ENCODE measurements at places on chromosomes 13 and 19.

GRCh38 chr13:35219021-35219420 is 257.5 kb downstream of the MAB21L1 start:
- no peak for DNase-seq

DNA sequence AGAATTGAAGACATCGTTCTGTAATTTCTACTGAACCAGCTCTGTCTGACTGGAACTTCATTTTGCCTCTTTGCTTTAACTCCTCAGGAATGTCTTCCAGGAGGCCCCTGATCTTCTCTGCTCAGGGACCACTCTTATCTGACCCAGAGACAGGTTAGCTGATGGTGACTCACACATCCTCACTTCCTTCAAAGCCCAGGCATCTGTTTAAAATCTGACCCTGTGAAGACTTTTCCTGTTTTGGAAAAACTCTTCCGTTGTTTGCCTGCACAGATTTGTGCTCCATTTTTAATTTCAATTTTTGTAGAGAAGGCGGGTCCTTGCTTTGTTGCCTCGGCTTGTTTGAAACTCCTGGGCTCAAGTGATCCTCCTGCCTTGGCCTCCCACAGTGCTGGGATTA is 1.6 kb downstream of the ARL11 start:
- no peak for DNase-seq

DNA sequence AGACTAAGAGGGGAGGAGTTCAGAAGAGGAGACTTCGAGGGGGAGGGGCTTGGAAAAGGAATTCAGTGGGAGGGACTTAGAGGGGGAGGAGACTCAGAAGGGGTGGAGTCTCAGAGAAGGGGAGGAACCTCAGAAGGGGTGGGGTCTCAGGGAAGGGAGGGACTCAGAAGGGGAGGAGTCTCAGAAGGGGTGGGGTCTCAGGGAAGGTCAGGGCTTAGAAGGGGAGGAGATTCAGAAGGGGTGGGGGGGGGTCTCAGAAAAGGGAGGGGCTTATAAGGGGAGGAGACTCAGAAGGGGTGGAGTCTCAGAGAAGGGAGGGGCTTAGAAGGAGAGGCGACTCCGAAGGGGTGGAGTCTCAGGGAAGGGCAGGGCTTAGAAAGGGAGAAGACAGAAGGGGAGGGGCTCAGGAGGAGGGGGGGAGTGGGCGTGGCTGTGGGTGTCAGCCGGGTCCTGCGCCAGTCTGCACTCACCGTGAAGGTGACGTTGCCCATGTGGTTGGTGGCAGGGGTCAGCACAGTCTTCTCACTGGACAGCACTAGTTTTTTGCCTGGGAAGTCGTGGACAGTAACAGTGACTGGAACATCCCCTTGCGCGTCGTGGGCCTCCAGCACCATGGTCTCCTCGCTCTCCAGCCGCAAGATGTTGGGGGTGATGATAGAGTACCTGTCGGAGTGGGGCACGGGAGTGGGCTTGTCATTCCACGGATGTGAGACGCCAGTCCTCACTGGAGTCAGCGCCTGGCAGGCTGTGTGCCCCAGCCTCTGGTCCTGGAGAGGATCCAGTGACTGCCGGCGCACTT is 1.5 kb downstream of the C3 start:
- no peak for DNase-seq

GRCh38 chr19:13621413-13621812 is 115.1 kb upstream of the CACNA1A start:
- DNase-seq = peak; percentile 33

GRCh38 chr13:66879988-66880387 is 350.1 kb downstream of the PCDH9 start:
- DNase-seq = no peak

- no peak for DNase-seq
Observed at GRCh38 chr19:45883881-45884681, 1.9 kb downstream of the IRF2BP1 start.

DNA sequence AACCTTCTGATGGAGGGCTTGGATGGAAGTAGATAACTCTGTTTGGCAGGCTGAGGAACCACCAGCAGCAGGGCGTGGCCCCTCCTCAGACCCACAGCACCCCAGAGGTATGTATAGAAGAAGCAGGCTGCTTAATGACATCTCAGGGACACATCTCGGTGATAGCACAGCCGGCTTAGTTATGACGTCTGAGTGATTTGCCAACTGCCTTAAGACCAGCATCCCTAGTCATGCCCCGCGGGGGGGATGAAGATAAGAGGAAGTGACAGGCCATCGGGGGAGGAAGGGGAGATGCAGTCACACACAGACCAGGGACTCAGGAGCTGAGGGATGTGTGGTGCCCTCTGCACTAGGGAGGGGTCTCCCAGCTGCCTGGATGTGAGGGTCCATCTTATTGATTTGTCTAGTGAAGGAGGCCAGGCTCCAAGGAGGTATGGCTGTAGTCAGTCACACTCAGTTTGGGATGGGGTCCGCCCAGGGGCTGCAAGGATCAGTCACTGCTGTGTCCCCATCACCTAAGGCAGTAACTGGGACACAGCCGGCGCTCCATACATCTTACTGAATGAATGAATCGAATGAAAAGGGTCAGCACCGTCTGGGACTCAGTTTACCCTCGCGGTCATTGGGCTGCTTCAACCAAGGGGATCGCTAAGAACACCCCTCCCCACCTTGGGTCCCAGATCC is 19.2 kb upstream of the ERCC1 start:
- DNase-seq = no peak

- DNase-seq = no peak
Observed at GRCh38 chr19:41479757-41480191, 36.8 kb downstream of the ERICH4 start.

GRCh38 chr13:79810018-79810417 is 329.1 kb downstream of the NDFIP2 start:
- DNase-seq = no peak

- DNase-seq = no peak
Observed at GRCh38 chr13:73201626-73202025, 142.8 kb downstream of the KLF5 start.

DNA sequence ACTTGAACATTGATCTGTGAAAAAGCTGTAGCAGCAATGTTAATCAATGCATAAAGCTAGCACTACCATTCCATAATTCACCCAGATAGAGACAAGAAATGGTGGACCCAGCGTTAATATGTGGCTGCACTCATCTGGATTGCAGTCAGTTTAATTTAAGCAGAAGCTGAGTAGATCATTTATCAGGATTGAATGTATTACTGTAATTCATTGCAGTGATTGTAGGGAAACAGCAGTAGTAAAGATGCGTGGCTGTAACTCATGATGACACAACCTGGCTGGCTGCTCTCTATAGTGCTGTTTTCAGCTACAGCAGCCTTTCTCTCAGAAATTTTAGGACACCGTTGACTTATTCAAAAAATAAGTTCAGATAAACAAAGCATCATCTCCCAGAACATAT is 499.5 kb upstream of the SLITRK6 start:
- no peak for DNase-seq

- no peak for DNase-seq
Observed at GRCh38 chr13:73696271-73696670, 437.9 kb downstream of the KLF12 start.

Measured in activated naive CD8-positive, alpha-beta T cell treated with anti-CD3 and anti-CD28 coated beads for 36 hours (primary cell).